ENCODE measurements at places on chromosomes 7 and 10.

GRCh38 chr7:16548428-16548827 lies 21.8 kb downstream of the LRRC72 start:
- H3K36me3 ChIP-seq = no peaks in the 10 kb centered on the region
- H3K4me3 ChIP-seq = no peak overlapping the region
- H3K27me3 ChIP-seq = no peaks in the 10 kb centered on the region
- no peak overlapping the region for H3K27ac ChIP-seq

DNA sequence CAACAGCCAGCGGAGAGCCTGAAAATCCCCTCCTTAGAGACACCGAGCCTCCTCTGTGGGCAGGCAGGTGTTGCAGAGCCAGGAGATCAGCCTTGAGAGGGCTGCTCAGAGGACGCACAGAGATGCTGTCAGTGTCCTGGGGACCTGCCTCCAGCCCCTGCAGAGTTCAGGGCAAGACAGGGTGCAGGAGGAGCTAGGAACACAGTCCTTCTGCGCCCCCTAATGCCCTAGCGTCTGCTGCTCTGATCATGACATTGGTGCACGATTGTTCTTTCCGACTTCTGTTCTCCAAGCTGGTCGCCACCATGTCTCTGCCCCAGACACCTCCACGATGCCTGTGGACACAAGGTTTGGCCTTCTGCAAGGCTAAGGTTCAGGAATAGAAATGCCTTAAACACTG lies 613.7 kb upstream of the MKI67 start:
- H3K4me1 ChIP-seq = no peaks in the 10 kb centered on the region
- H3K27me3 ChIP-seq = no peaks in the 10 kb centered on the region
- H3K36me3 ChIP-seq = no peaks in the 10 kb centered on the region
- no peak overlapping the region for H3K27ac ChIP-seq

DNA sequence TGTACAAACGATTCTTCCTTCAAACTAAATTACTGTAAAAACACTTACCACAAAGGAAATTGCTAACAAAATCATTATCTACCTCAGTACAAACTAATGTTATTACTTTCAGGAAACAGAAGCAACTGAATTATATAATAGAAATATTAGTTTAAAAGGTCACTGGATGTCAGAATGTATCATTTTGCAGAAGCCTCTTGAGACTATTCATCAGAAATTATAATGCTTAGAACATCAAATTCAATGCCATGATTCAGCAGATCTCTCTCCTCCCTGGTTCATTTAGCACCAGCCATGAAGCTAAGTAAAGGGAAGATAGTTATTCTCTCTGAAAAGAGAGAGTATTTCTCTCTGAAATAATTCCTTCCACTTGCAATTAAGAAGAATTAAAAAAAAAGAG lies 223.3 kb downstream of the IMMP2L start:
- H3K36me3 ChIP-seq = no peaks in the 10 kb centered on the region
- H3K4me1 ChIP-seq = no peaks in the 10 kb centered on the region
- no peak overlapping the region for H3K27ac ChIP-seq
- DNase-seq = no peak
- H3K4me3 ChIP-seq = no peak overlapping the region

- no peak for DNase-seq
- H3K27ac ChIP-seq = no peak overlapping the region
- H3K36me3 ChIP-seq = no peaks in the 10 kb centered on the region
- no peaks in the 10 kb centered on the region for H3K27me3 ChIP-seq
- no peak overlapping the region for H3K4me3 ChIP-seq
- no peaks in the 10 kb centered on the region for H3K4me1 ChIP-seq
Measured at GRCh38 chr10:95728526-95728925, 27.4 kb upstream of the ENTPD1 start.

DNA sequence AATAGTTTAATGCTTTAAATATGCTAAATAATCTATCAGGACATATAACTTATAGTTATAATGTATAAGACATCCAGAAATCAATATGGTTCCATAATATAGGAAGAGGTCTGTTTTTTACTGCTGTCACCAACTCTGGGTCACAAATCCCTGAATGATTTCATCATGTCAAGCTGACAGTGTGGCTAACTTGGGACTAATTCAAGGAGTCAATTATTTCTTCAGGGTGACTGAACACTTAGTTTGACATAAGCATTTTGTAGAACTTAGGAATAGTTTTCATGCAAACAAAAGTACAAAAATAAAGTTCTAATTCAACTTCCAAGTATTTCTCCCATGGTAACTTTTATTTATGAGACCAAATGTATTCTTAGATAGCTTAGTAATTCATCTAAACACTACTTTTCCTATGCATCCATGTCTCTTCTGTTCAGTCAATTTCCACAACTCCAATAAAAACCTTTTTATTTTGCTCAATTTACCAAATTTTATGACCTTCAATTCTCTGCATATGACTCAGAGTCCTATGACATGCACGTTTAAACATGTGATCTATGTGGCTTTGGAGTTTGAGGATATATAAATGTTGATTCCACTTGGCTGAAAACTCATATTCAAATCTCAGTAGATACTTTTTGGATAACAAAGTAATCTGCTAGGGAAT lies 40.3 kb upstream of the GNAT3 start:
- H3K36me3 ChIP-seq = no peaks in the 10 kb centered on the region
- H3K4me3 ChIP-seq = no peak overlapping the region
- H3K27ac ChIP-seq = no peak overlapping the region
- no peaks in the 10 kb centered on the region for H3K4me1 ChIP-seq

- no peak overlapping the region for H3K4me3 ChIP-seq
- H3K4me1 ChIP-seq = no peaks in the 10 kb centered on the region
- peaks cover 4% of the 10 kb centered on the region for H3K36me3 ChIP-seq
- no peak overlapping the region for H3K27ac ChIP-seq
- DNase-seq = no peak
Measured at GRCh38 chr7:155670521-155670920, 26.1 kb downstream of the RBM33 start.

DNA sequence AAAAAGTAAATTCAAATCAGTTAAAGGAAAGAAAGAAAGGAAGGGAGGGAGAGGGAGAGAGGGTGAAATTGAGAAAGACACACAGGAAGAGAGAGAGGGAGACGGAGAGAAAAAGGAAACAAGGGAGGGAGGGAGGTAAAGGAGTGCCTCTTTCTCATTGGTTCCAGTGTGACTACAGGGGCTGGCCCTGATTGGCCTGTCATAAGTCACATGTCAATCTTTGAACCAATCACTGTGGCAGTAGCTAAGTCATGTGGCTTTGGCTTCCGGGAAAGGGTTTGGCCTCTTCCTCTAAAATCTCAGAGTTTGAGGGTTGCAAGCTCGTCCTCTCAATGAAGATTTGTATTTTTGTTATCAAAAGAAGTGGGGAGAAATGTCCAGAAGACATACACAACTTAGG lies 150.2 kb downstream of the RAB11FIP2 start:
- H3K4me1 ChIP-seq = no peaks in the 10 kb centered on the region
- no peaks in the 10 kb centered on the region for H3K27me3 ChIP-seq
- no peak overlapping the region for H3K4me3 ChIP-seq

- H3K4me3 ChIP-seq = no peak overlapping the region
- H3K4me1 ChIP-seq = no peaks in the 10 kb centered on the region
- no peaks in the 10 kb centered on the region for H3K36me3 ChIP-seq
- no peak for DNase-seq
Measured at GRCh38 chr10:108095932-108096925, 931.7 kb upstream of the SORCS1 start.

- H3K27ac ChIP-seq = no peak overlapping the region
- no peaks in the 10 kb centered on the region for H3K27me3 ChIP-seq
- no peak overlapping the region for H3K4me3 ChIP-seq
- DNase-seq = no peak
- H3K4me1 ChIP-seq = no peaks in the 10 kb centered on the region
- no peaks in the 10 kb centered on the region for H3K36me3 ChIP-seq
Measured at GRCh38 chr10:86062198-86062550, 304.4 kb downstream of the GRID1 start.

DNA sequence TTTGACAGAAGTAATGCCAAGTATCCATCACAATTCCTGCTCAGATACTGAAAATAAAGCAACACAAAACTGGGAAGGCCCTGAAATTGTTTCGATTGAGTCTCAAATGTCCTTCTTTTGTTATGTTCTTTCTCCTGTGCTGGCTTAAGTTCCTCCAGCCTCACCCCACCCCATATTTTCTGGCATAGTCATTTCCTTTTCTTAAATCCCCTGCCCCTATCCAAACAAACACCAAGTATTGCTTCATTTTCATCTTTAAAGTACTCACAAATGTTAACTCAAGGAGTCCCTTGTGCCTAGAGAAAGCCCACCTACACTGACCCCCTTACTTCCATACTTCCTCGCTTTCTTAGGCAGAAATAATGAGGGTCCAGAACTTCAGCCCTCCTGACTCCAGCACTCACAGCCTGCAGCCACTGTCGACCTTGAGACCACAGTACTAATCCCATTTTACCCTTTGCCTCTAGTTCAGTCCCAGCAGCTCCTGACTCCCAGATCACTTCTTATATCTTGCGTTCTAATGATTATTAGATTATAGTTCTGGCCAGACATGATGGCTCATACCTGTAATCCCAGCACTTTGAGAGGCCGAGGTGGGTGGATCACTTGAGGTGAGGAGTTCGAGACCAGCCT lies 73.2 kb upstream of the ST8SIA6 start:
- no peaks in the 10 kb centered on the region for H3K36me3 ChIP-seq
- DNase-seq = no peak
- H3K4me1 ChIP-seq = no peaks in the 10 kb centered on the region

DNA sequence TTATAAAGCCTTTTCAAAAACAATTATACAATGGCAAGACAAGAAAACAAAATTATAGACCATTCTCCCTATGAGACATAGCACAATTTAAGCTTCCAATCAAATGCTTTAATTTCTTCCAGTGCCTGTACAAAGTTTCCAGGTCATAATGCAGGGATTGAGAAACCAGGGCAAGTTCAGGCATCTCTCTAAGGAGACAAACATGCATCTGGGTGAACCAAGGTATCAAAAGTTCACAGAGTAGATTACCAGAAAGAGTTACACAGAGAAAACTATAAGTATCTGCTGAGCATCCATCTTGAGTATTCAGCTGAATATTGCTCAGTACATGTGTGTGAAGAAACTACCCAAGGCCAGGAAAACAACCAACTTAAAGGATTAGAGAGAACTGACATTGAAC lies 89.1 kb downstream of the COL28A1 start:
- H3K4me3 ChIP-seq = no peak overlapping the region
- H3K4me1 ChIP-seq = no peaks in the 10 kb centered on the region
- no peaks in the 10 kb centered on the region for H3K27me3 ChIP-seq
- H3K27ac ChIP-seq = no peak overlapping the region

DNA sequence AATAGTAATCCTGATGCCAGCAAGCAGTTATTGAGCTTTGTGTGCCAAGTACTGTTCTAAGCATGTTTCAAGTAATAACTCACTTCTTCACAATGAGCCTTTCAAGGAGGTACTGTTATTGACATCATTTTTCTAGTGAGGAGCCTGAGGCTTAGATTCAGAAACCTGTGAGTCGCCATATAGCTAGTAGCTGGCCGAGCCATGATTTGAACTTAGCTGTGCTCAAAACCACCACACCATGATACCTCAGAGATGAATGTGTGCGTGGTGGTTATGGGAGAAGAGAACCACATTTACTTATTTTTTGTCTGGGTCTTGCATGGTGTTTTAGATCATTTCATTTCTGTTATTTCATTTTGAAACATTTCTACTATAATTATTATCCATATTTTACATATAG lies 578.9 kb downstream of the AUTS2 start:
- H3K27ac ChIP-seq = no peak overlapping the region
- no peaks in the 10 kb centered on the region for H3K4me1 ChIP-seq
- no peaks in the 10 kb centered on the region for H3K27me3 ChIP-seq
- no peaks in the 10 kb centered on the region for H3K36me3 ChIP-seq

GRCh38 chr10:102785818-102786217 lies 42.1 kb downstream of the WBP1L start:
- H3K27ac ChIP-seq = peak overlapping the region; percentile 94
- peaks cover 32% of the 10 kb centered on the region for H3K4me1 ChIP-seq
- no peaks in the 10 kb centered on the region for H3K36me3 ChIP-seq

GRCh38 chr10:36738738-36739431 lies 386.5 kb upstream of the ANKRD30A start:
- DNase-seq = no peak
- H3K27me3 ChIP-seq = no peaks in the 10 kb centered on the region
- no peaks in the 10 kb centered on the region for H3K4me1 ChIP-seq
- no peaks in the 10 kb centered on the region for H3K36me3 ChIP-seq

DNA sequence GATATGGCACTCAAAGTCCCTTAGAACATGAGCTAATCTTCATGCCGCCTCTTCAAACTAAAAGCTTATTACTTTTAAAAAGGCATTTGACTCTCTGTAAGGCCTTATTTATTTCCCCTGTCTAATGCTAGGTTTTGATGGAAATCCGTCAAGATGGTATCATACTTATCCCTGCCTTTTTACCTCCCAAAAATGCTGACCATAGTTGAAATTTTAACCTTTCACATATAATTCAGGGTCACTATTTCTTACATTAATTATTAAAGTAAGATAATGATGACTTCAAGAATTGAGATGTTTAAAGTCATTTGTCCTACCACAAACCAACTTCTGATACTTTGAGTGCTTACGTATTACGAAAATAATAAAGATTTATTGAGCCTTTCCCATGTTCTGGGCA lies 12.3 kb upstream of the OSBPL3 start:
- no peaks in the 10 kb centered on the region for H3K27me3 ChIP-seq
- no peaks in the 10 kb centered on the region for H3K36me3 ChIP-seq
- no peak for DNase-seq
- no peak overlapping the region for H3K27ac ChIP-seq
- H3K4me3 ChIP-seq = no peak overlapping the region
- no peaks in the 10 kb centered on the region for H3K4me1 ChIP-seq

- H3K36me3 ChIP-seq = no peaks in the 10 kb centered on the region
- H3K4me3 ChIP-seq = no peak overlapping the region
- no peak for DNase-seq
- no peak overlapping the region for H3K27ac ChIP-seq
- no peaks in the 10 kb centered on the region for H3K27me3 ChIP-seq
Measured at GRCh38 chr7:141157138-141157765, 83.4 kb downstream of the TMEM178B start.

- H3K27me3 ChIP-seq = no peaks in the 10 kb centered on the region
- H3K36me3 ChIP-seq = no peaks in the 10 kb centered on the region
- no peak for DNase-seq
- H3K4me1 ChIP-seq = peaks cover 16% of the 10 kb centered on the region
- H3K4me3 ChIP-seq = no peak overlapping the region
Measured at GRCh38 chr7:76044375-76044865, 3.4 kb downstream of the STYXL1 start.

- no peaks in the 10 kb centered on the region for H3K27me3 ChIP-seq
- H3K4me3 ChIP-seq = no peak overlapping the region
- H3K36me3 ChIP-seq = no peaks in the 10 kb centered on the region
- no peaks in the 10 kb centered on the region for H3K4me1 ChIP-seq
- H3K27ac ChIP-seq = no peak overlapping the region
Measured at GRCh38 chr10:65501259-65501658, 1424.6 kb upstream of the LRRTM3 start.

DNA sequence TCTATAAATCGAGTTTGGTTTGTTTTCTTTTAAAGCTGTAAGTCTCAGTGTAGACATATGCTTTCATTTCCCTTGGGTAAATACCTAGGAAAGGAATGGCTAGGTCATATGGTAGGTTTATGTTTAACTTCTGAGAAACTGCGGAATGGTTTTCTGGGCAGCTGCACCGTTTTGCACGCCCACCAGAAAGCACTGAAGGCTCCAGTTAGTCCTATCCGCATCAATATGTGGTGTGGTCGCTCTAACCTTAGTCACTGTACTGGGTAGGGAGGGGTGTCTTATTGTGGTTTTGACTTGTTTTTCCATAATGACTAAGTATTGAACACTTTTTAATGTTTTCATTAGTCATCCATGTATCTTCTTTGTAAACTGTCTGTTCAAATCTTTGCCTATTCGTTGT lies 279.5 kb upstream of the AKR1E2 start:
- H3K4me3 ChIP-seq = no peak overlapping the region
- DNase-seq = no peak
- no peaks in the 10 kb centered on the region for H3K36me3 ChIP-seq
- H3K4me1 ChIP-seq = peaks cover 4% of the 10 kb centered on the region
- H3K27ac ChIP-seq = no peak overlapping the region

All from ascending aorta (tissue), 2 donors.